CD4-positive, alpha-beta memory T cell (primary cell): ENCODE measurements at places on chromosomes 13 and 19. TPM values are rescaled to one million over a fixed set of nuclear protein-coding genes. Genes with fewer than 3 reads are reported as not detected.

CBARP gene
- total RNA-seq: not detected

TYROBP gene
- 17.3 TPM for total RNA-seq

PSG6 gene
- not detected for total RNA-seq

- peak within 1 kb of the TSS; percentile 56 for H3K4me3 ChIP-seq
- H3K27me3 ChIP-seq: no peaks in the 10 kb centered on the region
- peak within 1 kb of the TSS; percentile 94 for H3K27ac ChIP-seq
- DNase-seq: peak; percentile 77
- H3K4me1 ChIP-seq: peaks cover 50% of the 10 kb centered on the region
These were observed at the start of gene TRIP10 for GRCh38 chr19:6739390-6739882. Gene TRIP10, plus strand, starts transcription at chr19:6739680. Its CDS starts 82 bp downstream, at chr19:6739762.

GRCh38 chr19:48665786-48666185 lies 7.0 kb downstream of the NTN5 start:
- H3K27ac ChIP-seq: no peak overlapping the region
- no peaks in the 10 kb centered on the region for H3K36me3 ChIP-seq

PLA2G4C gene
- total RNA-seq: 10.7 TPM

DNA sequence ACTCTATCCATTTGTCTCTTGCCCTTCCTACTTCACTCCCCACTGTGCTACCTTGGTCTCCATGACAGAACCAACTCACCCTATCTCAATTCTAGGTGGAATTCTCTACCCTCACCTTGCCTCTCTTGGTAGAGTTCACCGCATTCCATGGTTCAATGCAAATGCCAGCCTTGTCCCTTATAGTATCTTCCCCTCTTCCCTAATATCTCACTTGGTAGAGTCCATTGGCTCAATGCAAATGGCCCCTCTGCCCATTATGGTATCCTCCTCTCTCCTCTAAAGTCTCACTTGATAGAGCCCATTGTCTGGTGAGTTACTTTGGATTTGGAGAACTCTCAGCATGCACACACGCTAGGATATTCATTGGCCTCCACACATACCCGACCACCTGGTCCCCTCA lies 7.9 kb downstream of the HAS1 start:
- H3K27me3 ChIP-seq: no peaks in the 10 kb centered on the region
- no peaks in the 10 kb centered on the region for H3K36me3 ChIP-seq
- H3K4me1 ChIP-seq: no peaks in the 10 kb centered on the region
- DNase-seq: no peak
- H3K4me3 ChIP-seq: no peak overlapping the region
- H3K27ac ChIP-seq: no peak overlapping the region

KLK12 gene
- total RNA-seq: not detected

GRCh38 chr19:48044561-48044960 lies 682 bp upstream of the CABP5 start:
- H3K27ac ChIP-seq: no peak overlapping the region
- no peaks in the 10 kb centered on the region for H3K4me1 ChIP-seq
- no peak overlapping the region for H3K4me3 ChIP-seq
- peaks cover 3% of the 10 kb centered on the region for H3K27me3 ChIP-seq
- DNase-seq: no peak
- no peaks in the 10 kb centered on the region for H3K36me3 ChIP-seq

NLRP7 gene
- total RNA-seq: not detected

DNA sequence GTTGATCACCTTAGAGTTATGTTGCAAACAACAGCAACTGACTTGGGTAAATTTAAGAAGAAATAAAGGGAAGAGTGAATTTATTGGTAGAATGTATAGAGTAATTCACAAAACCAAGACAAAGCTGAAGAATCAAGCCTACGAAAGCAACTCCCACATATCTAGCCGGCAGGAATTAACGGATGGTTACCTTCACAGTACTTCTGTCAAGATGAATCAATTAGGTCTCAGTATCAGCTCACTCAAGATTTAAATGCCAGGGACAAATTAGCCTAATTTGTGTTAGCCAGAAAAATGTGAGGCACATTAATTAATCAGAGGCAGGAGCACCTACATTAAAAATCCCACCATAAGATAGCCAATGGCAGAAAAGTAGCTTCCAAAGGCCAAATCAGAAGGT lies 10.7 kb downstream of the KPNA3 start:
- H3K36me3 ChIP-seq: no peaks in the 10 kb centered on the region
- H3K27ac ChIP-seq: no peak overlapping the region

DNA sequence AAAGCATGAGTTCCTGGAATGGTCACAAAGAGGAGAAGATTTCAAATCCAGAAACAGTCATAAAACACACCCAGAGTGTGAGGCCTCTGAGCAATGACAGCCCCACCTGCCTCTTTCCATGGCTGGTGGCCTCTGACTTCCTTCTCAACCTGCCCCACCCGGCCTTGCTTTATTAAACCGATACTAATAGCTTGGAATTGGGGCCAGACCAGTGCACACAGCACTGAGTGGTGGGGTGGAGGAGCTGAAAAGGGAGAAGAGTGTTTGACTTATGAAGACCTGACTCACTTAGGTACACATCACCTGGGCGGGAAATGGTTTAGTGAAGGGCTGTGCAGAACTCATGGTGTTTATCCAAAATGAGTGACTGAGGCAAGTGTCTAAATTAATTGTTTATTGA lies 20.7 kb upstream of the CEACAM6 start:
- no peak overlapping the region for H3K27ac ChIP-seq
- H3K4me1 ChIP-seq: no peaks in the 10 kb centered on the region
- no peaks in the 10 kb centered on the region for H3K27me3 ChIP-seq
- no peak overlapping the region for H3K4me3 ChIP-seq

MCEMP1 gene
- total RNA-seq: not detected

- H3K27ac ChIP-seq: no peak overlapping the region
- DNase-seq: no peak
- H3K4me1 ChIP-seq: no peaks in the 10 kb centered on the region
- no peaks in the 10 kb centered on the region for H3K36me3 ChIP-seq
- H3K4me3 ChIP-seq: no peak overlapping the region
These were observed 8.4 kb upstream of the CEBPA start for GRCh38 chr19:33310606-33311325.

DNA sequence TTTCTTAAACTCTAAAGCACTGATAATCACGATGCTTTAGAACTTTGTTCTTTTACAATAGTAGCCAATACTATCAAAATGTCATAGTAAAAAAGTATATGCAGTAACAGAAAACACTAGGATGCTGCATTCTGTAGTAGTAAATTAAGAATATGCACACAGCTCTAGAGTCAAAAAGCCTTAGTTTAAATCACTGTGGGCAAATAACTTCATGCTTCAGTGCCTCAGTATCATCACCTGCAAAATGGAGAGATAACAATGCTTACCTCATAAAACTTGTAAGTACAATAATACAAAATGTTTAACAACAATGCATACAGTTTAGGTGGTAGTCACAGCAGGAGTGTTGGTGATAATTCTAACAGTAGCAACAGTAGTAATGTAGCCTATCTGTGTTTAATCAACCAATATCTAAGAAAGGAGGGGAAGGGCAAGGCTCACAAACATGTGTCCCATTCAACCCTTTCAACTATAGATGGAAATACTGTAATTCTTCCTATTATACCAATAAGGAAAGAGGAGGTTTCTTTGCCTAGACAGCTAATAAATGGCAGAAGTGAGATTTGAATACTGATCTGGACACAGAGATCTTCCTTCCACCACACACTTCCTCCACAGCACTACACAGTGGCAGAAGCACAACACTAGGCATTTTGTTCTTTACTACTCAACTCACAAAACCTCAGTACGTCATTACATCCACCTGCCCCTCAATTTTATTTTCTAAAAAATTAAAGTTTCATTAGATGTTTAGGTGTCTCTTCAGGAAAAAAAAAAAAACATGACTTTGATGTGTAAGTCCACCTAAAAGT lies 4.6 kb downstream of the RBM26 start:
- no peak overlapping the region for H3K4me3 ChIP-seq
- H3K4me1 ChIP-seq: peaks cover 72% of the 10 kb centered on the region
- DNase-seq: peak; percentile 16
- H3K27me3 ChIP-seq: no peaks in the 10 kb centered on the region
- H3K36me3 ChIP-seq: peaks cover 5% of the 10 kb centered on the region

PDE4C gene
- total RNA-seq: 0.52 TPM

- no peak for DNase-seq
- H3K36me3 ChIP-seq: no peaks in the 10 kb centered on the region
- no peak overlapping the region for H3K27ac ChIP-seq
These were observed 278.7 kb downstream of the PCDH9 start for GRCh38 chr13:66951426-66951825.
